ENCODE measurements at places on chromosomes 4 and X.
A peak's percentile ranks its signal among the peaks of the same experiment; 100 is the strongest.

DNA sequence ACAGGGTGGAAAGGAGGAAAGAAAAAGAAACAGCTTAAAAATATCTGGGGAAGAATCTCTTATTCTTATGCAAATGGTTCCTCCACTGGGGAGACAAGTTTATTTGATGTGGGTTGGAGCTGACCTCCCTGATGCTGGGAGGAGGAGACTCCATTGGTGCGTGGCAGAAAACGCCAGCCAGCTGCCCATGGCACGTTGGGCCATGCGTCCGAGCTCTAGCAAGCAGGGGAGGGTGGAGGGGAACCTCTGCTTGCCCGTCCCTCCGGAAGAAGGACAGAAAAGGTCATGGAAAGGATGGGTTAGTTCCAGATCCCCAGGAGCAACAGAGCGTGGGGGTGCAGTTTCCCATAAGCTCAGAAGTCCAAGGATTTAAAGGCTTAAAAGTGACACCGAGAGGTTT, 210.4 kb downstream of the KLHL4 start:
- DNase-seq = no peak

DNA sequence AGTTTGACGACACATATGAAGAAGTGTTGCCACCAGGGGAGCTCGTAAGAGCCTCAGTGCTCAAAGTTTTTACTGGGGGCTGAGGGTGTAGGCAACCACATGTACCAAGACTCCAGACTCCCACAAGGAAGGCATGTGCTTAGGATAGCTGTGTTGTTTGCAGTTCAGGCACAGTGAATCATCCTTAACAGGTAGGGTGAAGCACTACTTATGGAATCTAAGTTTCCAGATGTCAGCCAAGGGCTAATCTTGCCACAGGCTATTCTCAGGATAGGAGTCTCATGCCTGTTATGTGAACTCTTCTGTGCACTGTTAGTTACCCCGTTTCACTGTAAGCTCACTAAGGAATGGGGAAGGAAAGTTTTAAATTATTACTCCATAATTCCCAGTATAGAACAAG, 202.6 kb downstream of the TMA16 start:
- DNase-seq = no peak

DNA sequence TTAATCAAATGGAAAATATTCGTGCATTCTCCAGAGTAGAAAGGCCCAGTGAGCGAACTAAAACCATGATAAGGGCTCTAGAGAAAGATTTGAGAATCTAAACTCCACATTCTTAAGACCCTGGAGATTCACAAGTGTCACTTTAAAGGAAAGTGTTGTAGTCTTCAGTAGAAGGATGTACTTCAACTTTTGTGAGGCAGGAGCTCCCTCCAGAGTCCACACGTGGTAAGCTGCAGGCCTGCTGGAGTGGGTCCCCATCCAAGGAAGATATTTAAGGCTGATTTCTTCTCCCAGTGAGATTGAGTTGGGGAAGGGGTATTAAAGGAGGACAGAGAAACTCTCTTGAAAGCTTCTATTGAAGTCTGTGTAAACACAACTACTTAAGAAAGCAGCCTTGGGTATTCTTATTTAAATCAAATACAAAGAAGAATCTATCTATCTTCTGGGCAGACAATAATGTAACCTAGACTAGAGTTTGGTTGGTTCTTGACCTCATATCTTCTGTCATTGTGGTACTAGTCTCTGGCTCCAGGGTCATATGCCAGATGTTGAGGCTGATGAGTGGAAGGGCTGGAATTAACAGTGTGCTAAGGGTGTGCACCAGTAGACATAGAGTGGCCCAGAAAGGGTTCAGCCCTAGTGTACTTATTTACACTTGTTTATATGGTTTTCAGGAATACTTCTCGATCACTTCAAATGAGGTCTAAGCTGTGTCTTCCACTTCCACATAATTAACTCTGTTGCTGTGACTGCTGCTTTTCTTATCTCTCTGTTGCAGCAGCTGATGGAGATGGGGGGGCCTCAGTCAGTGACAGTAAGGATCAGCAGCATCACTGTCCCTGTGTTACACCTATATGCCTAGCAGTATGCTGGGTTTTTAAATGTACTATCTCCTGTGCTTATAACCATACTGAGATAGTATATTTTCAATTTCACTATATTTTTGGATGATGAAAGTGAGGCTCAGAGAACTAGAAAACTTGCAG, 76.1 kb downstream of the HMGB2 start:
- no peak for DNase-seq

DNA sequence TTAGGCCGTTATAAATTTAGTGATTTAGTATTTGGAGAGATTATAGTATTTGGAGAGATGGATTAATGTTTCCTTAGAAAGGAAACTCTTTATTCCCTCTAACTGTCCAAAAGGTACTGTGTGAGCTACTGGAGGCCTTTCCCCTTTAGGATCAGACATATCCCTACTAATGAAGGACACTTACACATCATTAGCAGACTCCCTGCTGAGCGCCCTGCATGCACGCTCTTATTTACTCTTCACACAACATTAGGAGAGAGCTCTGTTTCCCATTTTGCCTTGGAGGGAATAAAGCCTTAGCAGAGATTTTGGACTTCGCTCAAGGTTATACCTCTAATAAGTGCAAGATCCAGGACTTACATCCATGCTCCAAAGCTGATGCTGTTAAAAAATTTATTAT, 17.8 kb upstream of the STOX2 start:
- DNase-seq = no peak

DNA sequence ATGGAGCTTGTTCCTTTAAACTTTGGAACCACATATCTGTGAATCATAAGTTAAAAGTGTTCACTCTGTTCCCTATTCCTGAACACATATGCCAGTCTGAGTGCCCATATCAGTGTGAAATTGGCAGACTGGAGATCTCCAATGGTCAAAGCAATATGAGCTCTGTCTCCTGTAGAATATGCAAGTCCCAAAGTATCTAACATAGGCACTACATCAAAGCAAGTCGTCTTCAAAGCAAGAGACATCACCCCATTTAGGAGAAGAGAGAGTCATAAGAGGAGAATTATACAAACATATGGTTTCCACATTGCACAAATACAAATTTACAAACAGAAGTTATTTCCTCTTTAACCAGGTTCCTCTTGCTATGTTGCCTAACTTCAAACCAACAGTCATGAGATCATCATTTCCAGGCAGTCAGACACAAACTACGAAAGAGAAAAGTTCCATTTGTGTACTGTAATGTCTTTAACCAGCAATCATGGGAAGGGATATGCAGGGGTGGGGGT, 9.9 kb upstream of the GK start:
- no peak for DNase-seq

DNA sequence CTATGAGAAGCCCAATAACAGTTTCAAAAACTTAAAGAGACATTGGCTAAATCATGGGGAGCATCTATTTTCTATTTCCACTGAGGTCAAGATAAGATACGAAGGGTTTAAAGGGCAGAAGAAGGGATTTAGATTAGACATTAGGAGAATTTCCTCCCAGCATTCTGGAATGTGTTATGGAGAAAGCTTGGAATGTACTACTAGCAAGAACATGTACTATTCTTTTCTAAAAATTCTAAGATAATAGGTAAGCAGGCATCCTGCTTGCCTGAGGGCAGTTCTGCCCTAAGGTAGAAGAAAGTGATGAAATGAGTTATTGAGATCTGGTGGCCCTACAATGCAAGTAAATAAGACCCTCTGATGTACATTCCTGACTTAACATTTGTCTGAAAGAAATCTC, 279.2 kb downstream of the NR3C2 start:
- DNase-seq = no peak

- no peak for DNase-seq
These were observed 59.9 kb upstream of the CDKN2AIP start for GRCh38 chr4:183384516-183384915.

GRCh38 chrX:115968436-115969252, 201.9 kb upstream of the AGTR2 start:
- no peak for DNase-seq

DNA sequence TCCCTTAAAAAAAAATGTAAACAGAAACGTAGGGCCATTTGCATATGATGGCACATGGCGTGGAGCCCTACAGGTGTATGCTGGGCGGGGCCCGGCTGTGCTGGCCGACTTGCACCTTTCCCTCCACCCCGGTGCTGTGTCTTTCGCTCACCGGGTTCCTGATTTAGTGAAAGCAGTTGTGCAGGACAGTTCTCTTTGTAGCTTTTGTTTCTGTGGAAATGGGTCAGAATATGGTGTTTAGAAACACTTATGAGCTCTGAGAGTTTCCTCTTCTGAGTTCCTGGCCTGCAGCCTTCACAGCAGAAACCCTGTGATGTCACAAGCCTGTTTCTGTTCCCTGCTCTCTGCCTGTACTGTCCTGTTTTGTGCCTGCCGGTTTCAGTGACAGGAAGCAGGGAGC, 22.5 kb upstream of the MSANTD1 start:
- DNase-seq = no peak

GRCh38 chr4:288891-289290, 16.4 kb downstream of the ZNF732 start:
- DNase-seq = no peak

DNA sequence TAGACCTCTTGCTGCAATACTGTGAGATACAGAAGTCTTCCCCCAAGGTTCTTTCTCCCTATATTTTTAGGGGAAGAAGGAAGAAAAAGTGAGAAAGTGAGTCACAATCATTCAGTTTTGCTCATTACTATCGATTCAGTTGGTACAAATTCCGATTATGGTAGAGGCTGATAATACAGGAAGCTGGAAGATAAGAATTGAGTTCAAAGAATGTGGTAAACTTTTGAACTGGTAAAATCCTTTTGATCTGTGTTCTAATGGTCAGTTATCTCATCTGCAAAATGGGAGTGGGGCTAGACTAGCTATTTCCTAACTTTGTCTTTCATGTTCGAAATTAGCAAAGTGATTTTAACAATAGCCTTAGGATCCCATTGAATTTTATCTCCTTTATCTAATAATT, 101.4 kb upstream of the FAT1 start:
- no peak for DNase-seq

DNA sequence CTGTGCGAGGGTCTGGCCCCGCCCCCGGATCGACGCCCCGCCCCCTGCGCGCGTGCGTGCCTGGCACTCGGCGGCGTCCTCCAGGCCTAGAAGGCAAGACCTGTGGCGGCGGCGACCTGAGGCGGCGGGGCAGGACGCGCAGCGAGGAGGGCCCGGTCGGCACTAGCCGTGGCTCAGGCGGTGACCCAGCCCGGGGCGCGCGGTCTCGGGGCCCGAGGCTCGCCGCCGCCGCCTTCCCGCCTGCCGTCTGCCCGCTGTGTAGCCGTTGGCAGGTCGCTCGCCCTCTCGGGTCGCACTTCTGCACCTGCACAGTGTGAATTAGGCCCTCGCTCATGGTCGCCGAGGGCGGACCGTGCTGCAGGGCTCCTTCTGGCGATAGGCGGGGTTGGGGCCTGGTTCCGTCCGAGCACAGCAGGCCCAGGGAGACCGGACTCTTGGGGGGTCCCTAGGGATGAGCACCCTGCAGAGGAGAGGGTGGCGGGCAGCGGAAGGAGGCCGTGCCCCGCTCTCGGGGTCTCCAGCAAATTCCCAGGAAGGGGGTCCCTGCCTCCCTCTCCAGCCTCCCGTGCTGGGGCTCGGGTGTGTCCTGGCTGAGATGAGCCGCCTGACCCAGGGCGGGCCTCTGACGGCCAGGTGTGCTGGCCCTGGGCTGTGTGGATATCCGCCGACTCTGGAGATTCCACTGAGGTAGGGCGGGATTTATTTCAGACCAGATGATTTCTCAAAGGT, 557 bp upstream of the FAM53A start:
- DNase-seq = peak; percentile 89

DNA sequence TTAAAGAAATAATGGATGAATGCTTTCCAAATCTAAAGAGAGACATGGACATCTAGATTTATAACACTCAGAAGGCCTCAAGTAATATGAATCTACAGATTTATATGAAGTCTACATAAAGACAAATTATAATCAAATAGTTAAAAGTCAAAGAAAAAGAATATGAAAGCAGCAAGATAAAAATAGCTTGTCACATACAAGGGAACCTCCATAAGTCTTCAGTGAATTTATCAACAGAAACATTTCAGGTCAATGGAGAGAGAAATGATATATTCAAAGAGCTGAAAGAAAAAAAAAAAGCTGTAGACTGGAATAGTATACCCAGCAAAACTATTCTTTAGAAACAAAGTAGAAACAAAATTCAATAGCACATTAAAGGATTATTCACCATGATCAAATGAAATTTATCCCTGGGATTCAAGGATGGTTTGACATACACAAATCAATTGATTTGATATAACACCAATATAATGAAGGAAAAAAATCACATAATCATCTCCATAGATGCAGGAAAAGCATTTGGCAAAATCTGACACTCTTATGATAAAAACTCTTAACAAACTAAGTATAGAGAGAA, 346.6 kb upstream of the PABPC4L start:
- no peak for DNase-seq

DNA sequence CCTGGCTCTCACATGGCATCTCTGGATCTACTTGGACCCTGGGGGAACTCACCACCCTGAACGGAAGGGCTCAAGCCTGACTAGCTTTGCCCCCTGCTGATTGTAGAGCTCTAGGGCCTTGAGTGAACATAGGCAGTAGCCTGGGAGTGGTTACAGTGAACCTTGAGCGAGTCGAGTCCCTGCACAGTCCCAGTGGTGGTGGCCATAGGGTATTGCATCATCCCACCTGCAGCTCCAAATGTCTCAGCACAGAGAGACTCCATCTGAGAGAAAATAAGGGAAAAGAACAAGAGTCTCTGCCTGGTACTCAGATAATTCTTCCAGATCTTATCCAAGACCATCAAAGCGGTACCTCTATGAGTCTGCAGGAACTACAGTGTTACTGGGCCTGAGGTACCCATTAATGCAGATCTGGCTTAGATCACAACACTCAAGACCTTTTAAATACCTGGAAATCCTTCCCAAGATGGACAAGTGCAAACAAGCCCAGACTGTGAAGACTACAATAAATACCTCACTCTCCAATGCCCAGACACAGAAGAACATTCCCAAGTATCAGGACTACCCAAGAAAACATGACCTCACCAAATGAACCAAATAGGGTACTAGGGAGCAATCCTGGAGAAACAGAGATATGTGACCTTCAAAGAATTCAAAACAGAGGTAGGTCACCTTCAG, 167.5 kb upstream of the TET2 start:
- no peak for DNase-seq

DNA sequence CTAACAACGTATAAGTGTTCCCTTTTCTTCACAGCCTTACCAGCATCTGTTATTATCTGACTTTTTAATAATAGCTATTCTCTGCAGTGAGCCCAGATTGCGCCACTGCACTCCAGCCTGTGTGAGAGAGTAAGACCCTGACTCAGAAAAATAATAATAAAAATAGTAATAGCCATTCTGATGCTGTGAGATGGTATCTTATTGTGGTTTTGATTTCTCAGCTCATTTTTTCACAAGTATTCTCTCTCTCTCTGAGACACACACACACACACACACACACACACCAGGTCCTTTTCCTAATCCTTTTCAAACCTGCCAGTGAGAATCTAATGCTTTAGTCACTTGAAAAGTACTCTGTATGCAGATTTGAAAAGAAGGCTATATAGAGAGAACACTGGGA, 89.8 kb downstream of the CHIC2 start:
- no peak for DNase-seq

DNA sequence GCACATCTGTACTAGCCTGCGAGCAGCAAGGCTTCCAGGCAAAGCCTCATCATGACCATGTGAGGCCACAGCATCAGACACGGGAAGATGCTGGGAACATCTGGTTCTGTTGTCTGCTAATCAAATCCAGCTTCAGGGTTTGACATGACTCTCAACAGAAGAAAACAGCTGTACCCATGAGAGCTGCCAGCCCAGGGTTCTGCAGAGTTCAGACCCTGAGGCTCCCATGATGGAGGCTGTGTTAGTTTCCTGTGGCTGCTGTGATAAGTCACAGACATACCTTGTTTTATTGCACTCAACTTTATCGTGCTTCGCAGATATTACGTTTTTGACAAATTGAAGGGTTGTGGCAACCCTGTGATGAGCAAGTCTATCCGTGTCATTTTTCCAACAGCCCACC, 37.5 kb downstream of the JAKMIP1 start:
- DNase-seq = no peak

Measured in effector memory CD4-positive, alpha-beta T cell (primary cell).